NCI-H460 (cell line): ENCODE measurements at places on chromosomes 6 and 20.

DNA sequence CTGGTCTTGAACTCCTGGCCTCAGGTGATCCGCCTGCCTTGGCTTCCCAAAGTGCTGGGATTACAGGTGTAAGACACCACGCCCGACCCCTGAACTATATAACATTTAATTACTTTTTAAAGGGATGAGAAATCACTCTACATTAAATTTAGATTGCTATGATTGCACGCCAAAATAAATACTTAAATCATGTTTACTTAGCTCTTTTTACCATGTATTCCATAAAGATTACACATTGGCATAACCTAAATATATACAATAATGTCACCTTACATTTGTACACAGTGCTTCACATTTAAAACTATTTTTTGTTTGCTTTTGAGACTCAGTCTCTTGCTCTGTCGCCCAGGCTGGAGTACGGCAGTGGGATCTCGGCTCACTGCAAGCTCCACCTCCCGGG is 86.4 kb downstream of the IRAK1BP1 start:
- no peak for DNase-seq

DNA sequence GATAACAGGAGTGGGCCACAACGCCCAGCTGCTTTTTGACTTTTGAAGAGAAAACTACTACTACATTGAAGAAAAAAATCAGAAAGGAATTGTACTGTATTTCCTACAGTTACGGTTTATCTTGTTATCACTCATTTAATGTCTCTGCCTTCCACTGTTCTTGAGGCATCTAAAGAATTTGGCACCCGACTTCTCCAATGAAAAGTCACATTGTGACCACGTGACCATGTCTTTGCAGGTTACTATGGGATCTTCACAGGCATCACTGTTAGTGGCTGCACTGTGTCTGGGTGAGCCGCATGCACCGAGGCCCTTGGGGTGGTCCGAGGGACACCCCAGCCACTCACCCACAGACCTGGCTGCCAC is 26.8 kb downstream of the RRBP1 start:
- DNase-seq, result no peak

DNA sequence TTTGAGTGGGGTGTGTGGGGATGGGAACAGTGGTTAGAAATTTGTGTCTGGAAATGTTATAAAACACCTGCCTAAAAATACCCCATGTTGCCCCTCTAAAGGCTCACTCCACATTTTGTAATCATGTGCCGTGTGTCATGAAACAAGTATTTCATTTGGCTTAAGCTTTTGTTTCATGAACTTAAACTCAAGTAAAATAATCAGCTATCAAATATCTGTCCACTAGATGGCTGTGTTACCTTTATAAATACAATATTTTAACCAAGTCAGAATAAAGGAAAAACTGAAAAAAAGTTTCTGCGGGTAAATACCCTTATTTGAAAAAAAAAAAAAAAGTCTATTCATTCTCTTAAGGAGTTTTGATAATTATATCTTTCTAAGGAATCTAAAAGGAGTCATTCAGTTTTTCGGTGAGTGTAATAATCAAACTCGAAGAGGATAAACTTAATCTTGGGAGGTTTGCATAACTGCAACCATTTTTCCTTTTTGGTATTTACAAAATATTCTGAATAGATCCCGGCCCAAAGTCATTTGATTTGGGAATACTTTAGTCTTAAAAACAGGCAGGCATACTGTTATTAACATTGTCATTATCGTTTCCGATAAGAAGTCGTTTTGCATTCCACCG is 29.9 kb upstream of the MTRF1L start:
- DNase-seq, result no peak

DNA sequence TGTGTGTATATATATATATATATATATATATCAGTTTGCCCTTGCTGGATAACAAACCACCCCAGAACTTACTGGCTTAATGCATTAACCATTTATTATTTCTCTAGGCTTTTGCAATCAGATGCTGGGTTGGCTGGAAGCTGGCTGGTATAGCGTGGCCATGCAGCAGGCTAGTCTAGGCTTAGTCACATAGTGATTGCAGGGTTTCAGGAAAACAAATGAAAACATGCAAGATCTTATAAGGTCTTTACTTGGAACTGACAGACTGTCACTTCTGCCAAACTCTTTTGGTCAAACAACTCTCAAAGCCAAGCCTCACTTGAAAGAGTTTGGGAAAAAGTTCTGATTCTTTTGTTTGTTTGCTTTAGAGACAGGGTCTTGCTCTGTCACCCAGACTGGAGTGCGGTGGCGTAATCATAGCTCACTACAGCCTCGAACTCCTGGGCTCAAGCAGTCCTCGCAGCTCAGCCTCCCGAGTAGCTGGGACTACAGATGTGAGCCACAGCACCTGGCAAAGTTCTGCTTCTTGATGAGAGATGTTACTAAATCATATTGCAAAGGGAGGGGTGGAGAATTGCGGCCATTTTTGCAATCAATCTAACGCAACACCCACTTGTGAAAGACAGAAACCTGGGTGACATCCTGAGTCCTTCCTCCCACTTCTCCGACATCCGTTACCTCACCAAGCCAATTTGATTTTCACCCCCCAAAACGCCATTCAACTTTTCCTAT is 74.6 kb upstream of the RNF24 start:
- DNase-seq, result no peak

DNA sequence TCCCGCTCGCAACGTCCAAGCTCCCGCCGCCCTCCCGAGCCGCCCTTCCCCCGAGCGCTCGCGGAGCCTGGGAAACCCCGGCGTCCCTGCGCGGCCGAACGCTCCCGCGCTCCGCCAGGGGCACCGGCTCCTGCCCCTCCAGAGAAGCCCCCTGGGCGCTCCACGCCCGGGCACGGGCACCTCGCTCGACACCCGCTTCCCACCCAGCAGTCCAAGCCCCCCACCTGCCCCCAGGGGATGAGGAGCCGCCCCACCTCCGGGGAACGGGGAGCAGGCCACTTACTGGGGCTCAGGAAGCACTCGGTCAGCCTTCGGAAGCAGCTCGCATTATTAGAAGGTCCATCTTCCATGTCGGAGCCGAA is 1.4 kb downstream of the PDE10A start:
- DNase-seq, result no peak

- DNase-seq, result no peak
These were observed 185 bp upstream of the TNFRSF6B start for GRCh38 chr20:63696306-63696627.

- no peak for DNase-seq
These were observed 566.2 kb upstream of the NRSN1 start for GRCh38 chr6:23559587-23560343.

DNA sequence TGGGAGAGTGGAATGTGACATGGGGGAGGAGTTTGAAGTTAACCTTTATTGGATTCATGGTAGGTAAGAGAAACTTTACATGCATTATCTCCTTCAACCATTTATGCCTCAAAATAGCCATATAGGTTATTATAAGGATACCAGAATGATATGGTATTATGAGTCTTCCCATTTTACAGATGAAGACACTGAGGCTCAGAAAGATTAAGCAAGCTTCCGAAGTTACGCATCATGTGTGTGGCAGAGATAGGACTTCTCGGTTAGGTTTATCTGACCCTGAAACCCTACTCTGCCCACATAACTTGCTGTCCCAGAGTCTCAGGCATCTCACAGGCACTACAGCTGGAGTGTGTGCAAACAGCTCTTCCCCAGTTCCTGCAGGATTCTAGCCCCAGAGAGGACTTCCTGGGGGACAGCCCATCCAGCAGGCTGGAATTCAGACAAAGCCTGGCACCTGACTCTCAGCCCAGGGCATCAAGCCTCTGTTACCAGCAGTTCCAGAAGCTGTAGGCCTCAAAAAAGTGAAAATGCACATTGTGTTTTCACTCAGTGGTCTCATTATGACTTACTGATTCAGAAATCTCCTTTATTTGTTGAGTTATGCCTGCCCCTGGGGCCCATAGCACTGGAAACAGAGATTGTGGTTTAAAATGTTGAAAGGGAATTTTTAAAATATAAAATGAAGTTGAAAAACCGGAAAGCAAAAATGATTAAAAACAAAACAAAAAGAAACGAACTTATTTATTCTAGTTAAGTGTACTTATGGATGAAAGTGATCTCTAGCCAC is 512.8 kb upstream of the CHD6 start:
- no peak for DNase-seq

DNA sequence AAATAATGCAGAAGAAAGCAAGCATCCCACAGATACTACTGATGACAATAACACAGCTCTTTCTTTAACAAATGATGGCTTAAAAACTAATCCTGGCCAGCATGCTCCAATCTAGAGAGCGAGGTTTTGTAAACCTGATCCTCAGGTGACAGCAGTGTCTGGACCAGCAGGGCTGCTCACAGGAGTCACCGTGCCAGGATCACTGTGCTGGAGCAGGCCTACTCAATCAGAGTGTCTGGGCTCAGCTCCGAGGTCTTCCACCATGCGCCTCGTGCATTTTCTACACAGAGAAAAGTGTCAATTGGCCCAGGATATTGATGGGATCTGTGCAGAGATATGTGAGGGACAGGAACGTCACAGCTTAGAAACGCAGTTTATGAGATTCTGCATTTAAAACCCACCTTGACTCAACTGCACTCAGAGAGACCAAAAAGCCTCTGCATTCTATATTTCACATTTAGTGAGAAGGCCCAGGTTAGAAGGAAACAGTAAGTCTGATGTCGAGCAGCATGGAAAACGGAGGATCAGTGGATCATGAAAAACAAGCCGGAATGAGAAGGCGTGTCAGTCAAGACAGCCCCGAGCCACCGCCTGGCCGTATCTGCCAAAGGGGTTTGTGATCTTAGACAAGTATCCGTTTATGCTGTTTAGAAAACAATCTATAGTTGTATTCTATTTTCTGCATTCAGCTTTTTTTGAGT is 7.8 kb downstream of the RAMACL start:
- no peak for DNase-seq

- no peak for DNase-seq
These were observed 72.3 kb downstream of the MACROD2 start for GRCh38 chr20:14067603-14068002.

GRCh38 chr6:89563866-89564265 is 74.7 kb downstream of the LYRM2 start:
- DNase-seq, result no peak
